ENCODE measurements at places on chromosomes 12 and 14. TPM values are rescaled to one million over a fixed set of nuclear protein-coding genes. Genes with fewer than 3 reads are reported as not detected.

Gene GNB3
- 16.5 TPM for total RNA-seq

Gene C12orf54
- not detected for total RNA-seq

Gene GPR135
- total RNA-seq: 1.6 TPM

Gene ANKRD33
- 1.7 TPM for total RNA-seq

Gene RFX4
- total RNA-seq: 0.14 TPM

Gene GTF2H3
- 35.9 TPM for total RNA-seq

Gene FGD4
- 35.7 TPM for total RNA-seq

Gene ZDHHC22
- total RNA-seq: 38.6 TPM

Gene CCDC197
- total RNA-seq: not detected

DNA sequence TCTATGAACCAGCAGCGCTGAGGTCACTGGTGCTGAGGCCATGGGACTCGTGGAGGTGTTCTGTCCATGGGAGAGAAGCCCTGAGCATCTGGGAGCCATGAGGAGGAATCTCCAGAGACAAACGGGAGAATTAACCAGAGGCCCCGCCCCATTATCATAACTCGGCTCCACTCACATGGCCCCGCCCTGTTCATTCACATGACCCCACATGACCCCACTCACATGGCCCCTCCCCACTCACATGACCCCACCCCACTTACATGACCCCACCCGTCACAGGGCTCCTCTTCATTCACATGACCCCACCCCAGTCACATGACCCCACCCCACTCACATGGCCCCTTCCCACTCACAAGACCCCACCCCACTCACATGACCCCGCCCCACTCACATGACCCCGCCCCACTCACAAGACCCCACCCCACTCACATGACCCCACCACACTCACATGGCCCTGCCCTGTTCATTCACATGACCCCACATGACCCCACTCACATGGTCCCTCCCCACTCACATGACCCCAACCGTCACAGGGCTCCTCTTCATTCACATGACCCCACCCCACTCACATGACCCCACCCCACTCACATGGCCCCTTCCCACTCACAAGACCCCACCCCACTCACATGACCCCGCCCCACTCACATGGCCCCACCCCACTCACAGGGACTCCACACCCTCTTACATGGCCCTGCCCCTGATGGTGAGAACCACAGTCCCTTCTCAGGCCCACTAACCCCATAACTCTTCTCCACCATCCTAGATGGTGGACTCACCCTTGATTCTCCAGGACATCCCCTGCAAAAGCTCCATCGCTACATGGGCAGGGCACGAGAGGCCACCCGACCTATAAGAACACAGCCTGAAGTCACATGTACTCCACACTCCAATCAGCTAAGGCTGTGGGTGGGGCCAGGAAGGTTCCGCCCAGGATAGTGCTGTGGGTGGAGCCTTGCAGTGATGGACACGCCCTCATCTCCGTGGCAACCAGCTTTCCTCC is 151.1 kb upstream of the SFSWAP start:
- H3K27ac ChIP-seq: no peak overlapping the region
- H3K4me3 ChIP-seq: no peak overlapping the region
- H3K4me1 ChIP-seq: peaks cover 5% of the 10 kb centered on the region

GRCh38 chr14:104681689-104682074 is 7.7 kb upstream of the INF2 start:
- H3K36me3 ChIP-seq: peaks cover 3% of the 10 kb centered on the region
- DNase-seq: peak; percentile 86
- H3K27me3 ChIP-seq: peaks cover 1% of the 10 kb centered on the region
- H3K27ac ChIP-seq: peak overlapping the region; percentile 88
- H3K4me3 ChIP-seq: peak overlapping the region; percentile 61

GRCh38 chr14:33979613-33980276 is 28.9 kb upstream of the EGLN3 start:
- DNase-seq: no peak
- H3K27ac ChIP-seq: no peak overlapping the region
- no peak overlapping the region for H3K4me3 ChIP-seq
- no peaks in the 10 kb centered on the region for H3K27me3 ChIP-seq
- H3K36me3 ChIP-seq: peaks cover 2% of the 10 kb centered on the region
- H3K4me1 ChIP-seq: no peaks in the 10 kb centered on the region

DNA sequence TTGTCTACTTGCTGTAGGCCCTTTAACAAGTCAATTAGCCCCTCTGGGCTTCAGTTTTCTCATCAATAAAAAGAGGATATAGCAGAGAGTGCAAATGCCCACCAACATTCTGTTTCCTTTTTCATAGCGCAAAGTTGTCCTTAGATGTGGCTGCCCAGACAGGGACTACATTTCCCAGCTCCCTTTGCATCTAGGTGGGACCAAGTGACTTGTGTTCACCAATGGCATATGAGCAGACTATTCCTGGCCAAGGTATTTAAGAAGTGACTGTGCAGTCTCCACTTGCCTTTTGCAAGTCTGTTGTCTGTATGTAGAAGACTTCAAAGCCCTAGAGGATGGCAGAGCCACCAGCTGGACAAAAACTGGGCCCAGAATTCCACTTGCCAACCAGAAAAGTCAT is 59.7 kb downstream of the DAO start:
- H3K27ac ChIP-seq: no peak overlapping the region
- 0 out of 2 replicates have a peak, but pooled peaks cover 2% of the 10 kb centered on the region for H3K27me3 ChIP-seq
- H3K4me1 ChIP-seq: no peaks in the 10 kb centered on the region
- H3K4me3 ChIP-seq: no peak overlapping the region
- H3K36me3 ChIP-seq: no peaks in the 10 kb centered on the region
- no peak for DNase-seq

GRCh38 chr12:54704202-54704601 is 56.0 kb upstream of the DCD start:
- H3K36me3 ChIP-seq: no peaks in the 10 kb centered on the region
- no peak overlapping the region for H3K4me3 ChIP-seq
- no peak overlapping the region for H3K27ac ChIP-seq
- DNase-seq: no peak

GRCh38 chr12:587132-588023 is 75.9 kb downstream of the NINJ2 start:
- no peaks in the 10 kb centered on the region for H3K36me3 ChIP-seq
- H3K4me1 ChIP-seq: no peaks in the 10 kb centered on the region
- H3K27me3 ChIP-seq: no peaks in the 10 kb centered on the region
- DNase-seq: no peak

- no peak overlapping the region for H3K4me3 ChIP-seq
- H3K27me3 ChIP-seq: no peaks in the 10 kb centered on the region
- 0 out of 2 replicates have a peak, but pooled peaks cover 2% of the 10 kb centered on the region for H3K4me1 ChIP-seq
- H3K27ac ChIP-seq: no peak overlapping the region
- no peaks in the 10 kb centered on the region for H3K36me3 ChIP-seq
These were observed 15.6 kb upstream of the TFCP2 start for GRCh38 chr12:51188359-51189051.

GRCh38 chr14:82987502-82988124 is 1454.0 kb upstream of the SEL1L start:
- H3K27ac ChIP-seq: no peak overlapping the region
- no peak overlapping the region for H3K4me3 ChIP-seq
- no peaks in the 10 kb centered on the region for H3K27me3 ChIP-seq
- no peaks in the 10 kb centered on the region for H3K36me3 ChIP-seq
- H3K4me1 ChIP-seq: no peaks in the 10 kb centered on the region

DNA sequence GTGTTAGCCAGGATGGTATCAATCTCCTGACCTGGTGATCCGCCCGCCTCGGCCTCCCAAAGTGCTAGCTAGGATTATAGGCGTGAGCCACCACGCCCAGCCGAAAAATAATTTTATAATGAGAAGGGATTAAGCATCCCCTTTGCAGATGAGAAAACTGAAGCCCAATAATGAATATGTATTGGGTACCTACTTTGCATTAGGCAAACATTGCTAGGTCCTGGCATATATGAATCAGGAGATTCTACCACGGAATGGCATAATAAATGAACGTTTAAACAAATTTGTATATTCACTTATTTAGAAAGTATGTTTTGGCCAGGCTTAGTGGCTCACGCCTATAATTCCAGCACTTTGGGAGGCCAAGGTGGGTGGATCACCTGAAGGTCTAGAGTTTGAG is 32.4 kb downstream of the TULP3 start:
- peaks cover 15% of the 10 kb centered on the region for H3K4me1 ChIP-seq
- no peaks in the 10 kb centered on the region for H3K27me3 ChIP-seq
- H3K27ac ChIP-seq: no peak overlapping the region
- H3K4me3 ChIP-seq: no peak overlapping the region
- peaks cover 18% of the 10 kb centered on the region for H3K36me3 ChIP-seq

DNA sequence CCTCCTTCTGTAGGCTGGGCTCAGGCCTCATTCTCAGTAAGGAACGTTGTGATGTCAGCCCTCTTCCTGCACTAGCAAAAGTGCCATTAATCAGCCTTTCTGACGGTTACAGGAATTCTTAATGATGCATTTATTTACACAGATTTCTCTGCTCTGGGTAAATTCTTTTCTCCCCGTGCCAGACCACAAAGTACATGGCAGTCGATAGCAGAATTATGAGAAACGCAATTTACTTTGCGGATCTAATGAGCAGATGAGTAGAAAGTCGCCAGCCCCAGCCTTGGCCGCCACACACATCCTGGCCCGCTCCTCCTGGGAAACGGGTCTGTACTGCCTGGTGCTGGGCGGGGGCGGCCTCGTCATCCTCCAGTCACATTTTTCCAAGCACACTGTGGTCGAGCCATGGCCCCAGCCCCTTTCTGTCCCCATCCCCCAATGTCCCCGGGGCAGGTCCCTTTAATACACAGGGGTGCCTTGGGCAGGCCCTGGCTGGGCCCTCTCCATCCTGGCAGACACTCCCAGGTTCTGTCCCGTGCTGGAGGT is 25.9 kb downstream of the NOC4L start:
- no peak overlapping the region for H3K27ac ChIP-seq
- DNase-seq: no peak
- no peak overlapping the region for H3K4me3 ChIP-seq
- H3K36me3 ChIP-seq: no peaks in the 10 kb centered on the region

GRCh38 chr12:51922762-51923505 is 15.6 kb downstream of the ACVRL1 start:
- H3K4me1 ChIP-seq: peaks cover 26% of the 10 kb centered on the region
- H3K27me3 ChIP-seq: peaks cover 22% of the 10 kb centered on the region
- H3K27ac ChIP-seq: no peak overlapping the region
- H3K4me3 ChIP-seq: no peak overlapping the region

GRCh38 chr12:28290262-28290661 is 100.0 kb downstream of the CCDC91 start:
- H3K4me3 ChIP-seq: no peak overlapping the region
- H3K27me3 ChIP-seq: no peaks in the 10 kb centered on the region
- no peak for DNase-seq
- H3K4me1 ChIP-seq: peaks cover 14% of the 10 kb centered on the region
- no peak overlapping the region for H3K27ac ChIP-seq

- H3K36me3 ChIP-seq: no peaks in the 10 kb centered on the region
- peaks cover 31% of the 10 kb centered on the region for H3K4me1 ChIP-seq
- no peak overlapping the region for H3K27ac ChIP-seq
- H3K4me3 ChIP-seq: no peak overlapping the region
- H3K27me3 ChIP-seq: no peaks in the 10 kb centered on the region
These were observed 88.1 kb downstream of the PPP2R5C start for GRCh38 chr14:101849640-101850039.

GRCh38 chr12:94020335-94020734 is 128.0 kb upstream of the PLXNC1 start:
- no peaks in the 10 kb centered on the region for H3K4me1 ChIP-seq
- peaks cover 50% of the 10 kb centered on the region for H3K36me3 ChIP-seq
- no peak overlapping the region for H3K27ac ChIP-seq
- no peak overlapping the region for H3K4me3 ChIP-seq

DNA sequence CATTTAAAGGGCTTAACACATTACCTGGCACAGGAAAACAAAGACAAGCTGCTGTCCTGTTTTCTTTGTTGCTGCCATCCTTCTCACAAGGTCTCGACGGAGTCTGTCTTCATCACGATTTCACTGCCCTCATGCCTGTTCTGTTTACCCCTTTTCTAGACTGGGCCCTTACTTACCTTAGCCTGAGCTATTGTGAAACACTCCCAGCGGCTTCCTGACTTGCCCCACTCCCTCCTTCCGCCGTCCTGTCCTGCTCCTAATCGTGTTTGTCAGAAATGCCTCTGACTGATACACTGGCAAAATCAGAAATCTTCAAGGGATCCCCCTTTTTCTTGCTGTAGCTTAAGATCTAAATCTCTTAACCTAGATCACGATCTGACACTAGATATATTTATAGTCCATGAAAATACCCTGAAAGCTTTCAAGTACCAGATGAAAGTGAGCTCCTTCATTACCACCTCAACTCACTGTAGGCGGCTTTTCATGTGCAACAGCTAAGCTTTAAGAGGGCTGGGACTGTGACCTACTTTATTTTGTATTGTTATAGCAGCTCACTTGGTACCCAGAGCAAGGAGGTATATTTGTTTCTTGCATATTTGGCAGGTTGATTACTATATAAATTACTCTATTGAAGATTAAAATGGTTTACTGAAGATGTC is 32.1 kb downstream of the TECPR2 start:
- H3K36me3 ChIP-seq: peaks cover 19% of the 10 kb centered on the region
- no peaks in the 10 kb centered on the region for H3K27me3 ChIP-seq
- peak overlapping the region; percentile 8 for H3K4me3 ChIP-seq
- DNase-seq: no peak
- peaks cover 36% of the 10 kb centered on the region for H3K4me1 ChIP-seq

- peak; percentile 47 for DNase-seq
- H3K27me3 ChIP-seq: peaks cover 37% of the 10 kb centered on the region
- H3K36me3 ChIP-seq: no peaks in the 10 kb centered on the region
- H3K4me1 ChIP-seq: peaks cover 21% of the 10 kb centered on the region
These were observed 982 bp downstream of the BCL7A start for GRCh38 chr12:122022393-122023338.

Data from WTC11 (cell line).